Posterior vena cava (tissue), 2 donors: ENCODE measurements at places on chromosomes 3 and 15. TPM values are rescaled to one million over a fixed set of nuclear protein-coding genes. Genes with fewer than 3 reads are reported as not detected.
A peak's percentile ranks its signal among the peaks of the same experiment; 100 is the strongest.

The C2CD4A gene
- not detected for total RNA-seq

GRCh38 chr15:28994142-28994830 is 108.5 kb downstream of the APBA2 start:
- DNase-seq: peak; percentile 37

GRCh38 chr3:49794431-49794830 is 5.2 kb downstream of the CDHR4 start:
- peak; percentile 51 for DNase-seq

The MOBP gene
- 0.19 TPM for total RNA-seq

GRCh38 chr15:75076277-75076676 is 52.9 kb downstream of the PPCDC start:
- no peak for DNase-seq

The TJP1 gene
- 101 TPM for total RNA-seq

DNA sequence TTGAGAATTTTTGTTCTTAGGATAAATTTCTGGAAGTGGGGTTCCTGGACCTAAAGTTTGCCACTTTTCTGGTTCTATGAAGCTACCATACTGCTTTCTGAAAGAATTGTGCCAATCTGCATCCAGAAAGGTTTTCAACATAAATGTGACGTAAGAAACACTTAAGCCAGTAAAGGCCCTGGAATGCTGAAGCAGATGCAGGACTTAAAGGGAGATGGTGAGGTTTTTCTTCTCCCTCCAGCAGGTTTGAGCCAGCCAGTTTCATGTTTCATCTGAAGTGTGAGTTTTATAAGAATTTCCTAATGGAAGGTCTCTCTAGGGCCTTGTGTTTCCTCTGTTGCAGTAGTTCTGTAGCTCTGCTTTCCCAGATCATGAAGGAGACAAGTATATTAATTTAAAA is 33.1 kb downstream of the ZNF592 start:
- DNase-seq: no peak

GRCh38 chr3:74372743-74373142 is 241.7 kb downstream of the CNTN3 start:
- no peak for DNase-seq

The PTX3 gene
- total RNA-seq: 84.0 TPM

DNA sequence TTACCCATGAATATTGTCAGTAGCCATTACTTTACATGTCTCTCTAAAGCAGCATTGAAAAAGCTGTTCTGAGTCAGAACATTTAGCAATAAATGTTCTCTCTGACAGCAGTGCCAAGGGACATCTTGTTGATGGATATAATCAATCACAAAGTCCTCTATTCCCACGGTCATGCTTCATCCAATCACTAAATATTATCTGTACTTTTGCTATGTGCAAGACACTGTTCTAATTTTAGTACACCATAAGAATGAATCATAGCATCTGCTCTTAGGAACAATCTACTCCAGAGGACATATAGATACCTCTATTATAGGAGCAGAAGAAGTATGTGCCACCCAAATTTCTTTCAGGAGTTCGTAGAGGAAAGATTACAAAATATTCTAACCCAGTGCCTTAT is 142.5 kb upstream of the MBNL1 start:
- no peak for DNase-seq

- DNase-seq: no peak
Observed at GRCh38 chr15:59333401-59334075, 39.1 kb downstream of the MYO1E start.

The CFAP20DC gene
- not detected for total RNA-seq

The POPDC2 gene
- 7.0 TPM for total RNA-seq

The CDCP1 gene
- 3.9 TPM for total RNA-seq

DNA sequence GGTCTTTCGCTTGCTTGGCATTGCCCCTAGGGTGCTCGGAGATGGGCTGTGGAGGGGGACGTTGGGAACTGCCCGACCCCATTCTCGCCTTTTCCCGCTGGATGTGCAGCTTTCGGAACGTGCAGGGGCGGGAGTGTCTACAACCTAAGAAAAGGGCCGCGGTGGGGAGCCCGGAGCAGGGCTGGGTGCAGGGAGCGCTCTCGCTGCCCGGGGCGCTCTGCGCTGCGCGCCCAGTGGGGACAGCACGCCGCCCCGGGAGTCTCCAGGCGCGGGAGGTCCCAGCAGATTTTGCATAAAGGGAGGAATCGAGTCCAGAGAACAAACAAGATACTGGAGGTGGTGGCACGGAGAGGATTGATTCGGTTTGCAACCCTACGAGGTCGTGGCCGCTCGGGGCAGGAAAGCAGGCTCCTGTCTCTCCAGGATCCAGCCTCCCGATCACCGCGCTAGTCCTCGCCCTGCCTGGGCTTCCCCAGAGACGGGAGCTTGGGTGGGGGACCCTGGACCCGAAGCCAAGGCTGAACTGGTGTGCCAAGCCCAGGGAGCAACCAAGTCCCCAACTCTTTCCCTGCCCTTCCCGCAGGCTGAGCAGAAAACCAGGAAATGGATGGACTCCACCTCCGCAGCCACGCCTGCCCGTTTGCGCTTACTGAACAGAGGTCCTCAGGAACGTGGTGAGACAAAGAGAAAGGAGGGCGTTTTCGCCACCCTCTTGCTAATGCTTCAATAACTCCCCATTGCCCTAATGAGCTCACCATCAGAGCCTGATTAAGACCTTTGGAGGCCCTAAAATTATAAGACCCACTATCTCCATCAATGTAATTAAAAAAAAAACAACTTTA is 59.7 kb downstream of the NOX5 start:
- no peak for DNase-seq

DNA sequence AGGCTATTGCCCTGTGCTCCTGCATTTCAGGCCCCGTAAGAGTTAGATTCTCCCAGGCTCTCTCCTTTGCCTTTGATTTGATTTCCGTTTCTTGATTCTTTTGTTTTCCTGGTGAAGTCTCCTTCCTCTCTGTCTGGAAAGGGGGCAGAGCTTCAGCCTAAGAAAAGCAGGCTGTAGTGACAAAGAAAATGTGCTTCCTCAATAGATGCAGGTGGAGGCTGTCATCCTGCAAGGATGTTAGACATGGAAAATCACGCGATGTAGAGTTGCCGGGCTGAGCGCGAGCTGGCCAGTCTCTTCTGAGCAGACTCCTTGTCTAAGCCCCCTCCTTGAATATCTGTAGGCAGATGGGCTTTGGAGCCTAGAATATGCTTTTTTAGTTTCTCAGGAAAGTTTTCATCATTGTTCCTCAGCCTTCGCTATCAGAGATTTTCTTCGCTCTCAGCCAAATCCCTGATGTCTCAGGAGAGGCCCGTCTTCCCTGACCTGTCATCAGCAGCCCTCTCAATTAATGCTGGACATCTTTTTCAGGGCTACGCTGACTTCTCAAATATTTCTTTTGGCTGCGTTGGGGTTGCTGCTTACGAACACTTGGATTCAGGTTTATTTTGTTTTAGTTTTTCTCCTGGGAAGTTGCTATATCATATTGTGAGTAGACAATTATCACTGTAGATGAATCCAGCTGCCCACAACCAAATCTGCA is 163.6 kb downstream of the ITPR1 start:
- DNase-seq: no peak

DNA sequence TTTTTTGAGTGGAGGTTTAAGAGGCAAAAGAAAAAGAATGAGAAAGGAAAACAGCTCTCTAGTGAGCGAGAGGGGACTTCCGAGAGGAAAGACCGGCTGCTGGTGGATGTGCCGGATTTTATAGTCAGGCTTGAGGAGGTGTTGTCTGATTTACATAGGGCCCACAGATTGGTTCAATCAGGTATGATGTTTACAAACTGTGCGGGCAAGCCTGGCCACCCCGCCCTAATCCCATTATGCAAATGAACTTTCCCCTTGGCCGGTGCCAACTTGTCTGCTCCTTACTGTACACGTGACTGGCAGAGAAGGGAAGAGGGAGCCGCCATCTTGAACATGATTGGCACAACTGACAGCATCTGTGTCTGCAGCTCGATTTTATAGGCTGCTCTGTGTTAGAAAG is 44.7 kb downstream of the FAM43A start:
- no peak for DNase-seq

The EIF4E3 gene
- 44.2 TPM for total RNA-seq

The CADPS gene
- 1.6 TPM for total RNA-seq

The SUMF1 gene
- total RNA-seq: 24.3 TPM

The FSIP1 gene
- total RNA-seq: 1.00 TPM

DNA sequence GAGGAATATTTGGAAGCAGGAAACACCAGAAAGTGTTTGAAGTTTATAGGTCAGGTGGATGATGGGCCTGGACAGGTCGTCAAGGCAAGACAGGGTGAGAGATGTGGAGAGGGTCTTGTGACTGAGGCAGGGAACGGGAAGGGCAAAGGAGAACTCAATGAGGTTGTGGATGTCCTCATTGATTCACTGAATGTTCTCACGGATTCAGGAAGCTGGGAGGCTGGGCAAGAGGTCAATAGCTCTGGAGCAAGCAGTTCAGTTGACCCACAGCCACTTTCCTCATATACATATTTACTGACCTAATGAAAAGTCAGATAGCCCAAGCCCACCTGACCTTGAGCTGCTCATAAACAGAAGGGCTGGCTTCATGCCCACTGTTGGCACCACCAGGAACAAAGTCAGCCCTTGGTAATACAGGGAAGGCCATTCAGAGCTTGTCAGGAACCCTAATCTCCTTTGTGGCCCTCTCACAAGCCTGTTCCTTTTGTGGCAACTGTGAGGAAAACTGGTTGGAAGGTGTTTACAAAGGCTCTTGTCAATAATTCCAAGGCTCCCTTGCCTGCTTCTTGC is 31.6 kb downstream of the ARRDC4 start:
- no peak for DNase-seq

DNA sequence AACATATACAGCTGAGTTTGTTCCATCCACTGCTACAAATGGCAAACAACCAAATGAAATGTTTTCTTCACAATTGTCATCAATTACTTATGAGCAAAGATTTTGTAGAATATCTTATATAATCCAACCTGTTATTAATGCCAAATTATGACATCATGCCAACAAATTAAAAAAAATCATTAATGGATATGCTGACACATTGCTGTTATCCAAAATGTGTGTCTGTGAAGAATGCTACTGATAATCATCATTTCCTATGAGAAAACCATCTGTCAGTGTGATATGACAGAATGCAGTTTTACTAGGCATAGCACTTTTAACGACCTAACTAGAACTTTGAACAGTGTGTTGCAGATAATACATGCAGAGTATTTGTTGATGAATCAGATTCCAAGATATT is 556.5 kb upstream of the KCNMB2 start:
- DNase-seq: no peak

DNA sequence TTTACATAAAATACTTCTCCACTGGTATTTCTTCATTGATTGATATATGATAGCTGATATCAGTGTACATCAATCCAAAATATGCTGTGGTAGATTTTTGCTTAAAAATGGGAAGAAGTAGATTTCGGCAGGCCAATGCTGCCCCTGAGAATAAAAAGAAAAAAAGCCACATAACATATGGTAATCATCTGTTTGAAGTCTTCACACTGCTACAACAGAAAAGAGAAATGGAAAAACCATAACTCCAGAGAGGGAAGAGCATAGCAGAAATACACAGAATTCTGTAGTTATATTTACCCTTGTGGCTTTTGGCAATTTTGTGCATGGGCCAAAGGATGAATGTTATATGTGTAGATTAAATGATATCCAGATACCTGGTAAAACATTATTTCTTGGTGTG is 143.1 kb upstream of the KCNMB2 start:
- DNase-seq: no peak

The GABRR3 gene
- total RNA-seq: not detected
